ENCODE measurements at places on chromosomes 12 and 14.
A peak's percentile ranks its signal among the peaks of the same experiment; 100 is the strongest.

- no peak for DNase-seq
Observed at GRCh38 chr14:42869681-42870080, 1263.0 kb downstream of the LRFN5 start.

- peak; percentile 76 for DNase-seq
Observed at GRCh38 chr14:70567791-70568190, 32.7 kb downstream of the MED6 start.

- no peak for DNase-seq
Observed at GRCh38 chr14:106831322-106831720, 1304.9 kb downstream of the TMEM121 start.

DNA sequence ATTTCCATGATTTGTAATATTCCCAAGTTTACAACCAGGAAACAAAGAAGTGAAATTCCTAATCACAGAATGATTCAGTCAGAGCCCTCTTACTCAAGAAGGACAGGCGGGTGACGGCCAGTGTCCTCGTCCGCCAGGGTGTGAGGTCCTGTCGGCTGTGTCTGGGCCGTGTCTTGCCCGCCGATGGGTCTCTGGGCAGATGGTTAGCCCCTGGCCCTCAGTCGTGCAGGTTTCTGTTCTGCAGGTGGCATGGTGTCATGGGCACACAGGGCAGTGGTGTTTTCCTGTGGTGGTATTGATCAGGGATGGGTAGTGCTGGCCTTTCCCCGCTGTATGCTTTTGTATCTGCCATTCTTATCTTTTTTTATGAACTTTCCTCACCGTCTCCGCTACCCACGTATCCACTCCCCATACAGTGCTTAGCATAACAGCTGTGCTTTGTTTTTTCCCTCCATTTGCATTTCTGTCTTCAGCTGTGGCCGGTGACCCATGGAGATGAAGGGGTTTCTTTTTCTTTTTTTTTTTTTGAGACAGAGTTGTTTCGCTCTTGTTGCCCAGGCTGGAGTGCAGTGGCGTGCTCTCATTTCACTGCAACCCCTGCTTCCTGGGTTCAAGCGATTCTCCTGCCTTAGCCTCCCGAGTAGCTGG, 100.7 kb downstream of the TSPAN9 start:
- no peak for DNase-seq

- DNase-seq, result no peak
Observed at GRCh38 chr14:87013583-87013982, 979.4 kb downstream of the GALC start.

DNA sequence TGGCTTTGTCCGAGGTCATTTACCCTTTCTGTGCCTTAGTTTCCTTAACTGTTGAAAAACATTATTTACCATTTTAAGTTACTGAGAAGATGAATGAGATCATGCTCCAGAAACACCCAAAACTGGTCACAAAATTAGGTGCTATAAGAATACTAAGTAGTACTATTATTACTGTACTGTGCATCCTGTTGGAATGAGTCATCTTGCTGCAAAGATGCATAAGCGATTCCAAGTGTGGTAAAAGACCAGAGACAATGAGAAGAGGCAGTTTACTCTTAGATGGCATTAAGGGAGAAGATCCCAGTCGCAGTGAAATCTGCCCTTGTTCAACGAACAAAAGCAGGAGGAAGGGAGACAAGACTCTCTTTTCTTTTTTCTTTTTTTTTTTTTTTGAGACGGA, 4.2 kb upstream of the PLEKHA5 start:
- no peak for DNase-seq

- no peak for DNase-seq
Observed at GRCh38 chr14:54881761-54882401, 20.7 kb downstream of the GCH1 start.

- DNase-seq, result no peak
Observed at GRCh38 chr12:63308671-63309070, 157.7 kb upstream of the AVPR1A start.

DNA sequence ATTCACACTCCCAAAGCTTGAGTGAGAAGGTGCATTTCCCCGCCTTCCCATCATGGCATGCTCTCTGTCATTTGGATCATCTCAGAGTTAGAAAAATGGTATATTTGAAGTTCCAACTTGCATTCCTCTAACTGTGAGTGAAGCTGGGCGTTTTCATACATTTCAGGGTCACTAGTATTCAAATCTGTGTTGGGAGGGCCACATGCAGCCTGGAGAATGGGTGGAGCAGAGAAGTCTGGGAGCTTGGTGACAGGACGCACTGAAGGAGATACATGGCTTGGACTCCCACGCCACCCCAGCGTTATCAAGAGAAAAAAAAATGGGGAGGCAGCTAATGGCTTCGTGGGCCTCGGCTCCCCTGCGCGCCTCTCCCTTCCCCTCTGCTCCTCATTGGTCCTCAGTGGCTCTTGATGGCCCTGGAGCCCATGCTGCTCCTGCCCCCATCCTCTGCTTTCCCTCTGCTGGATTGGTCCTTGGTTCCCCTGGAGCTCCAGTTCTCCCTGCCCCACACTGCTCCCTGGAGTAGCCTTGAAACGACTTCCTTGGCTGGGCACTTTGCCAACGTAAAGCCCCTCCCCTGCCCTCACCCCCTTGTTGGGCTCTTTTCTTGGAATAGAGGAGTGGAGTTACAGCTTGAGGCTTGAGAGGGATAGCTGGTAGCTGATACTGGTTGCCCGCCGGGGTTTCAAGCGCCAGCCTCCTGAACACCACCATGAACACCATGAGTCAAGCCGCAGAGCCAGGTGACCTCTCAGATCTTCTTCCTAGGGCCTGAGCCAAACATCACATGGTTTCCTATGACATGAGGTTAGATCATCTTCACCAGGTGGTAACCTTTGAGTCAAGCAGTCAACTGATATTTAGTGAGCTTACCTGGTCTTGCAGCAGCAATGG, 139.6 kb downstream of the PRKCH start:
- no peak for DNase-seq

DNA sequence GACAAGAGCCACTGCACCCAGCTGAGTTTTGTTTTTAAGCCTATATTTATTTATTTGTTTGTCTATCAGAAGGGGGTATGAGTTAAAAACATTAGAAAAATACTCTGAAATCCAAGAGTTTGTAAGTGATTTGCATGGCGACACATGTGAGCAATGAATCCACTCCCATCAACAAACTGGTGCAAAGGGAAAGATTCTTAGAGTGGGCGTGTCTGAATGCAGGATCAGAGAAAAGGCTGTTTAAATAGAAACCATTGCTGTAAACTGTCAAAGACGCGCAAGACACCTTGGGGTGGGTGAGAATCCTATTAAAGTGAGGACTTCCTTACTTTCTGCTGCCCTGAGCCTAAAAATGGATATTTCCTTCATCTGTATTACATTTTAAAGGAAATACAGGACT, 51.9 kb downstream of the ZFYVE26 start:
- no peak for DNase-seq

DNA sequence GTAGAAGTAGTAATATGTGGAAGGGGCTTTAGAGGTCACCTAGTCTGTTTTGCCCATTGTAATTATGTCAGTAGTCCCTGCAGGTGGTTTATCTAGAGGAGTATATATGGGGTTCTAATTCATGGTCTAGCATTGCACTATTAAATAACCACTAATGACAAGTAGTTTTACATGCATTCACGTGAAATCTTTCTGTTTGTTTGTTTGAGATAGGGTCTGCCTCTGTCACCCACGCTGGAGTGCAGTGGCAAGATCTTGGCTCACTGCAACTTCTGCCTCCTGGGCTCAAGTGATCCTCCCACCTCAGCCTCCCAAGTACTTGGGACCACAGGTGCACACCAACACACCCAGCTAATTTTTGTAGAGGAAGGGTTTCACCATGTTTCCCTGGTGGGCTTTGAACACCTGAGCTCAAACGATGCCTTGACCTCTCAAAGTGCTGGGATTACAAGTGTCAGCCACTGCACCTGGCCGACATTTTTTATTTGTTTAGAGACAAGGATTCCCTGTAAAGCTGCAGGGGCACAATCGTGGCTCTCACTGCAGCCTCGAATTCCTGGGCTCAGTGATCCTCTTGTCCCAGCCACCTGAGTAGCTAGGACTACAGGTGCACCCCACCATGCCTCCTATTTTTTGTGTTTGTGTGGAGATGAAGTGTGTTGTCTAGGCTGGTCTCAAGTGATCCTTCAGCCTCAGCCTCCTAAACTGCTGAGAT, 12.0 kb upstream of the PSEN1 start:
- DNase-seq, result no peak

DNA sequence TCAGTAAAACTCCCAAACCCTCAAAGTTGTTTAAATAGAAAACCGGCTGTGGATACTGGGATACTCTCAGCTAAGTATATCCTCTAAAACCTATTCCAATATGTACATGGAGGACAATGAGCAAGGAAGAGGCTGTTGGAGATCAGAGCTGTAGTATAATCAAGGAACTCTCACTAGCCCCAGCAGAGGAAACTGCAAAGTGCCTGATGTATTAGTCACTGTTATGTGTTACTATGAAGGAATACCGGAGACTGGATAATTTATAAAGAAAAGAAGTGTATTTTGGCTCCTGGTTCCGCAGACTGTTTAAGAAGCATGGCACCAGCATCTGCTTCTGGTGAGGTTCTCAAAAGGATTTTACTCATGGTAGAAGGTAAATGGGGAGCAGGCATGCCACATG, 65.6 kb upstream of the RPL10L start:
- no peak for DNase-seq

- no peak for DNase-seq
Observed at GRCh38 chr12:66698558-66698957, 19.7 kb upstream of the GRIP1 start.

DNA sequence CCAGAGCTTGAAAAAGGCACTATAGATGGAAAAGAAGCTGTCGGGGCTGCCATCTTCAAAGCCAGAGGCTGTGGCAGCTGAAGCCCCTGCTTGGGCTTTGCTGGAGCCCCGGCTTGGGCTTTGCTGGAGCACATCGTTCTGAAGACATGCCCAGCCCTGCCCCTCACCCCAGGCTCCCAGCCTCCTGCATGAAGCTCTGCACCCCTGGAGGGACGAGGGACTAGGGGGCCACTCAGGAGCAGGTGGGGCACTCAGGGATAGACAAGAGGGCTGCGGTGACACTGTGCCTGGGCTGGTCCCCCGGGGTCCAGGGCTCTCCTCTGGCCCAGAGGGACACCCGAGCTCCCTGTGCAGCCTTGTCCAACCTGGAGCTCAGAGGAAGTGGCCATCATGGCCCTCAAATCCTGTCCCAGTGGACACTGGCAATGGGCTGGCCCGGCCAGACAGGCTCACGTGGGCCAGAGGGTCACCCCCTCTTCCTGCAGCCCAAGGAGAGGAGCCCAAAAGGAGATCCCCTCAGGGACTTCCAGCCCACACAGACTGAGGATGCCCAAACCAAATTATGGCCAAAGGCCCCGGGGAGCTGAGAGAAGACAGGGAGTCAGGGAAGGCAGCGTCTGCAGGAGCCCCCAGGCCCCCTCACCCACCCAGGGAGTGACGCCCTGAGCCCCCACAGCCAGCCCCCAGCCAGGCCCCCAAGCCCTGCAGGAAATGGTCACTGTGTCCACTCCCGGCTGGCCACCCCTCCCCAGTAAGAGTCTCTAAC, 23.1 kb upstream of the C14orf180 start:
- no peak for DNase-seq

DNA sequence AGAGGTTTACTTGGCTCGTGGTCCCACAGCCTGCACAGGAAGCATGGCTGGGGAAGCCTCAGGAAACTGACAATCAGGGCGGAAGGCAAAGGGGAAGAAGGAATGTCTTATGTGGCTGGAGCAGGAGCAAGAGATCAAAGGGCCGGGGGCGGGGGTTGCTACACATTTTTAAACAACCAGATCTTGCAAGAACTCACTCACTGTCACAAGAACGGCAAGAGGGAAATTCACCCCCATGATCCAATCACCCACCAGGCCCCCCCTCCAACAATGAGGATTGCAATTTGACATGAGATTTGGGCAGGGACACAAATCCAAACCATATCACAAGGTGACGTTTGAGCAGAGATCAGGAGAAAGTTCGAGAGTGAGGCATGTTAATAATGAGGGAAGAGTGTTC, 163.7 kb upstream of the RPH3A start:
- peak; percentile 43 for DNase-seq

- DNase-seq, result no peak
Observed at GRCh38 chr12:20289520-20289919, 78.8 kb upstream of the PDE3A start.

DNA sequence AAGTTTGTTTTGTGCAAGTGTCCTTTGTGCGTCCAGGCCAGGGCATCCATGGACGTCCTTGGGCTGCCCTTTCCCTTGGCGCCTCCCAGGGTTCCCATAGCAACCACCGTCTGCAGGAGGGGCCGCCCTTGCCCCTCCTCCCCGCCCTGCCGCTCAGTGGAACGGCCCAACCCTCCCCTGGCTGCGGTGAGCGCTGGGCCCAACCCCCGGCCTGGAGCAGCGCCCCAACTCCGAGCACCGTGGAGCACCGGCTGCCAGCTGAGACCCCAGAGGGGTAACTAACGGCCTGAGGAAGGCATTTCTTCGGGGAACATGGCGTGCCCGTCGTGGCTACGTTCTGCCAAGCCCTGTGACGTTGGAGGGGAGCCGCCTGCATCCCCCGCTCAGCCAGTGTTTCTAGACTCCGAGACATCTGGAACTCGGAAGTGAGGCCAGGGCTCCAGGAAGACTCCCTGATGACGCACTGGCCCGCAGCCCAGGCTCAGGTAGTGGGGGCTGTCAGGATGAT, 5.3 kb upstream of the ACACB start:
- peak; percentile 61 for DNase-seq

- no peak for DNase-seq
Observed at GRCh38 chr12:119014368-119014767, 33.0 kb downstream of the SRRM4 start.

DNA sequence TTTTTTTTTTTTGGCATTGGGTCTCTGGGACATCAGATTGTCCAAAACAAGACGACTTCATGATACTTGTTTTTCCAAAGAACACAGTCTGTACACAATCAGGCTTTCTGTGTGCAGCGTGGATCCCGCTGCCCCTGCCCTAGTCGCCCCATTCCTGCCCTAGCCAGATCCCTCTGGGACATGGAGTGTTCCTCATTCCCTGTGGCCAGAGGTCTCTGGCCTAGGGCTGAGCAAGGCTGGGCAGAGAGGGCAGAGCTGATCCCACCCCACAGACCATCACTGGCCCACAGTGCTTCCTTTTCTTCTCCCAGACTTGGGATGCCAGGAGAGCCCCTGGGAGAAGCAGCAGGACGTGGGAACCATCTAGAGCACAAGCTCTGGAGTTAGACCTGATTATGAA, 20.9 kb upstream of the EIF2B2 start:
- no peak for DNase-seq

DNA sequence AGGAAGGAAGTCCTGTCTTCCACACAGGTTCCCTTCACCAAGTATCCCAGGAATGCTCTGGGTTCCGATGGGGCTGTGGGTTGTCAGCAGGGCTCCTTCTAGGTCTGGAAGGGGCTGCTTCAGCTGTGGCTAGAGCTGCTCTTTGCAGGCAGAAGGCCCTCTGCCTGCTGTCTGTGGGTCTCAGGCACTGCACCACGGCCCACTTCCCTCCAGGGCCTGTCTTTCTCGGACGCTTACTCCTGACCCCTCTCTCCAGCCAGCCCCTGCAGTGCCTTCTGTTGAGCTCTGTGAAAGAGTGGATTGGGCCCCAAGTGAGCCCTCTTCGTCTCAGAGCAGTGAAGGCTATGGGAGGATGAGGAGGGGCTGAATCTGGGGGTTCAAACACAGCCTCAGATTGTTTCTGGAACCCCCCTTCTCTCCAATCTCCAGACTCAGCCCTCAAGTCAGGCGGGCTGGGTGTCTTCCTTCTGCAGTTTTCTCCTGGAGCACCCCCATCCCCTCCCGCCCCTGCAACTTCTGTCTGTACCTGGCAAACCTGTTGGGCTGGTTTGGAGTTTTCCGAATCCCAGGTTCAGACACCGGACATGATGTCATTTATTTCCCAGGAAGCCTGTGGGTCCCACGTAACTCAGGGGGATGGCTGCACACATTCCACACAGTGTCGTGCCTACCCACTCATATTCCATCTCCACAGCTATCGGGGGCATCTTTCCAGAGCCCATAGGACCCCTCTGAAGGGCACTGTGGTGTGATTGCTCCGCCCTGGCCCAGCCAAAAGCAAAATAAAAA, 24.9 kb upstream of the SPPL3 start:
- no peak for DNase-seq
